ENCODE measurements at places on chromosomes 2 and 18.

DNA sequence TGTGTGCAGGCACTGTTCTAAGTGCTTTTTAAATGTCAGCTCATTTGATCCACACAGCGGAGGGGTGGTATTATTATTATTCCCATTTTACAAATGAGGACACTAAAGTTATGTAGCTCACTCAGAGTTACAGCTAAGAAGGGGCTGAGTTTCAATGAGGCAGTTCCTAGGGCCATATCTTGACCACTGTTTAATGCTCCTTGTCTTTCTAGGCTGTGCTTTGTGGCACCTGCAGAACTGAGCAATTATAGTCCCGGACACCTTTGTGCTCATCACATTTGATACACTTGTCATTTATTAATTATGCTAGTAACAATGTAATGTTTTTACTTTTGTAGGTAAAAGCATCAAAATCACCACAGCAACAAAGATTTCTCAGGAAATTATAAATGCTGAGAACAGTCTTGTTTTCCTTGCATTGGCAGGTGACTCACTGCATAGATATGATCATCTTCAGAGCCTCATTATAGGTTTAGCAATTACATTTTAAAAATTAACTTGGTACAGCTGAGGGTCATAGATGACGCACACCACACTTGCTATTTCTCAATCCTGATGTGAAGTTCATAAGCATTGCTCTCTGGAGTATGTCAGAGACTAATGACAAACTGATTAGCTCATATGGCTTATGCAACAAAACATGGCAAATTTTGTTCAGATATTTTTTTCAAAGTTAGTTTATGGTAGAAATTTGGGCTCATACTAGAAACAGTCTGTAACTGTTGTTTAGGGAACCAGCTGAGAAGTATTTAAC, 366.8 kb downstream of the TGIF1 start:
- DNase-seq = no peak

GRCh38 chr2:213002383-213002782, 149.0 kb downstream of the IKZF2 start:
- DNase-seq = no peak

- DNase-seq = peak; percentile 6
These were observed 47.2 kb downstream of the METTL8 start for GRCh38 chr2:171386627-171387026.

DNA sequence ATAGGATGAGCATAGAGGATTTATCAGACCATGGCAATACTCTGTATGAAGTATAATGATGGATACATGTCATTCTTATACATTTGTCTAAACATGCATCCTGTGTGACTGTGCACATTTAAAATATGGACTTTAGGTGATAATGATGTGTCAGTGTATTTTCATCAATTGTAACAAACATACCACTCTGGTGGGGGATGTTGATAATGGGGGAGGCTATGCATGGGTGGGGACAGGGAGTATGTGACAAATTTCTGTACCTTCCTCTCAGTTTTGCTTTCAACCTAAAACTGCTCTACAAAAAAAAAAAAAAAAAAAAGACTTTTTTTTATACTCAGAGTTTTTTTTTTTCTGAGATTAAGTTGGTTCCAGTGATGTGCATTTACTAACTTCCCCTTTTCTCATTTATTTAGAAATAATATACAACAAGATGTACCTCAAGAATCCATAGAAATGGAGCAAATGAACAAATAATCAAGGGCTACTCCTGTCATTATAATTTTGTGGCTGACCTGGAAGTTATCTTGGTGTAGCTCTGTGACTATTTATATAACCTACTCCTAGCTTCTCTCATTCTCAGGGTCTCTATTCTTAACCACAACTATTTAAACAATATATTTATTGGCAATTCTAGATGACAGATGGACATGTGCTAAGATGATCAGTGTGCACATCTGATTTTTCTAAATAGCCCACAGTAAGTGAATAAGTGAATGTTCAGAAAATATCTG, 108.9 kb upstream of the ITGA4 start:
- DNase-seq = no peak

DNA sequence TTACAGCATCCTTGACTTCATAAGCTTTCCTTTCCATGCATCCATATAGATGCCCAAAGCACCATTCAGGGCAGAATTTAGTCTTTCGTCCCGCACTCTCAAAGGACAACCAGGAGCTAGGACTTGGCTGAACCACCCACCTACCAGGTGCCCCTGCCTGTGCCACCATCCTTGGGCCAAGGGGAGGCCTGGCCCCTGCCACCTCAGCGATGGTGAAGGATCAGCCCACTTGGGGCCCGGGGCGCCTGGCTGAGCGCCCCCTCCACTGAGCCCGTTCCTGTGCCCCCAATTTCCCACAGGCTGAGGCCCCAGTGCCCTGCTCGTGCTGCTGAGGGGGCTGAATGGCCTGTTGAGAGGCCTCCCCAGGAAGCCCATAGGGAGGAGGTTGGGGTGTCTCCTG, 33.3 kb upstream of the ALPP start:
- no peak for DNase-seq

- DNase-seq = no peak
These were observed 1017.8 kb upstream of the CHAC2 start for GRCh38 chr2:52749764-52750163.

GRCh38 chr2:67471681-67472080, 74.5 kb downstream of the ETAA1 start:
- DNase-seq = no peak

- DNase-seq = peak; percentile 37
These were observed at the start of gene CROCC2 for GRCh38 chr2:240906141-240906910. Gene CROCC2 (plus strand): TSS chr2:240906336. CDS start chr2:240906514, 178 bp downstream.

DNA sequence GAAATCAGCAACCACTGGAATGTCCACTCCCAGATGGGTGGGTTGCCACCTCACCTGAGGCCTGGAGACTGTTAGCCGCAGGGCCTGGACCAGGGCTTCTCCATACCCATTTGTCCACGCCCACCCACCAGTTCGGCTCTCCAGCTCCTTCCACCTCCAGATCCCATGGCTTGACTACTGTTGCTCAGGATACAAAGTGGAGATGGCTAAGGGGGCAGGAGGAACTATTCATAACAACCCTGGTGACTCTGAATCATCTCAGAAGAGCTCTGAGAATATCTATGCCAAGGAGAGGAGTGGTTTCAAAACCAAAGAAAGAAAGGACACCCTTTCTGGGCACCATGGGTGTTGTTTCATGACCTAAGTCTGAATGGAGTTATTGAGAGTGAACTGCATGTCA, 145.8 kb downstream of the LAMA3 start:
- DNase-seq = no peak

- DNase-seq = no peak
These were observed 24.1 kb downstream of the GIGYF2 start for GRCh38 chr2:232721261-232721660.

- no peak for DNase-seq
These were observed 40.0 kb upstream of the VPS54 start for GRCh38 chr2:64059270-64059669.
